Ureter (tissue), 1 donor: ENCODE measurements at places on chromosomes 2 and 18.

DNA sequence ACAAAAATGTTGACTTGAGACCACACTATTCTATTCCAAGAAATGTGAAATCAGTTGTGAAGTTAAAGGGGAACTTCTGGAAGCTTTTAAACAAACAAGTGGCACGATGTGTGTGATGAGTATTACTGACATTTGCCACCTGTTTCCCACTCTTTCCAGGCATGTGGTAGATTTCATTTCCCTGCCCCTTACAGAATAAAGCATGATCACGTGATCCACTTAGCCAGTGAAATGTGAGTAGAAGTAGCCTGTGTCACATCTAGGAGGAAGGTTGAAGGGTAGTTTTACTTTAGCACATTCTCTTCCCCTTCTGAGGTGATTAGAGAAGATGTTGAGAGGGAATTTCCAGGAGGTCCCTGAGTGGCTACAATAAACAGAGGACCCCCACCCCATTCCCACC, 3.8 kb downstream of the COL4A4 start:
- no peak for DNase-seq

- no peak for DNase-seq
These were observed 95.5 kb upstream of the ATP8B1 start for GRCh38 chr18:57898506-57899124.

DNA sequence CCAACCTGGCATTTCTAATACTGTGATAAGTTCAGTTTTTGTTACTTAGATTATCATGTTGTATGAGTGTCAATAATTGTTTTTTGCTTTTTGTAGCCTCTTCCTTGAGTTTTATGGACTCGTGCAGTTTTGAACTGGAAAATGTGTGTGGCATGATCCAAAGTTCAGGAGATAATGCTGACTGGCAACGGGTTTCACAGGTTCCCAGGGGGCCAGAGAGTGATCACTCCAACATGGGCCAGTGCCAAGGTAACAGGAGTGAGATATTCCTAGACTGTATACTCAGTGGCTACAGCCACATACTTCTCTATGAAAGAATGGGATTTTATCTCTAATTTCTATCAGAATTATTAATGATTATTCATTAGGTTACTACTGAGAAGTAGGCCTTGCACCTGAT, 18.2 kb downstream of the MEP1B start:
- no peak for DNase-seq

DNA sequence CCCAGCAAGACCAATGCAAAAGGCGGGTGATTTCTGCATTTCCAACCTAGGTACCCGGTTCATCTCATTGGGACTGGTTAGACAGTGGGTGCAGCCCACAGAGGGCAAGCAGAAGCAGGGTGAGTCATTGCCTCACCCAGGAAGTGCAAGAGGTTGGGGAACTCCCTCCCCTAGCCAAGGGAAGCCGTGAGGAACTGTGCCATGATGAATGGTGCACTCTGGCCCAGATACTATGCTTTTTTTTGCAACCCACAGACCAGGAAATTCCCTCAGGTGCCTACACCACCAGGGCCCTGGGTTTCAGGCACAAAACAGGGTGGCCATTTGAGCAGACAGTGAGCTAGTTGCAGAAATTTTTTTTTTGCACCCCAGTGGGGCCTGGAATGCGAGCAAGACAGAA, 662.6 kb upstream of the ACVR2A start:
- no peak for DNase-seq

- peak; percentile 87 for DNase-seq
These were observed 36.8 kb downstream of the MOGAT1 start for GRCh38 chr2:222708274-222708710.

- peak; percentile 55 for DNase-seq
These were observed 19.5 kb downstream of the SLC25A52 start for GRCh38 chr18:31741097-31741735.

DNA sequence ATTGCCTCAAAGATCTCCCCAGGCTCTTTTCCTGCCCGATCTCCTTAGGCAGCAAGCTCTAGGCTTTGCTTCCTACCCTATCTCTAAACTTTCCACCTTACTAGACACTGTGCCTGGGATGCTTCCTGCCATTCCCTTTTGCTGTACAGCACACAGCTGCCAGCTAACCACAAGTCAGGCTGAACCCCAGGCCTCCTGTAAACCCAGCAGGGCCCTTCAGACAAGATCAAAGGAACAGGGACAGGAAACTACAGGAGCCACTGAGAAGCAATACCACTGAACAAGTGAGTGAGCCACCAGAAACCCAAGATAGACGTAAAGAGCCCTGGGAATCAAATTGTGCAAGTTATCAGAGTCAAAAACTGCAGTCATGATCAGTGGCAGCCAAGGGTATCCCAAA, 180.7 kb downstream of the SUCLG1 start:
- DNase-seq: no peak

DNA sequence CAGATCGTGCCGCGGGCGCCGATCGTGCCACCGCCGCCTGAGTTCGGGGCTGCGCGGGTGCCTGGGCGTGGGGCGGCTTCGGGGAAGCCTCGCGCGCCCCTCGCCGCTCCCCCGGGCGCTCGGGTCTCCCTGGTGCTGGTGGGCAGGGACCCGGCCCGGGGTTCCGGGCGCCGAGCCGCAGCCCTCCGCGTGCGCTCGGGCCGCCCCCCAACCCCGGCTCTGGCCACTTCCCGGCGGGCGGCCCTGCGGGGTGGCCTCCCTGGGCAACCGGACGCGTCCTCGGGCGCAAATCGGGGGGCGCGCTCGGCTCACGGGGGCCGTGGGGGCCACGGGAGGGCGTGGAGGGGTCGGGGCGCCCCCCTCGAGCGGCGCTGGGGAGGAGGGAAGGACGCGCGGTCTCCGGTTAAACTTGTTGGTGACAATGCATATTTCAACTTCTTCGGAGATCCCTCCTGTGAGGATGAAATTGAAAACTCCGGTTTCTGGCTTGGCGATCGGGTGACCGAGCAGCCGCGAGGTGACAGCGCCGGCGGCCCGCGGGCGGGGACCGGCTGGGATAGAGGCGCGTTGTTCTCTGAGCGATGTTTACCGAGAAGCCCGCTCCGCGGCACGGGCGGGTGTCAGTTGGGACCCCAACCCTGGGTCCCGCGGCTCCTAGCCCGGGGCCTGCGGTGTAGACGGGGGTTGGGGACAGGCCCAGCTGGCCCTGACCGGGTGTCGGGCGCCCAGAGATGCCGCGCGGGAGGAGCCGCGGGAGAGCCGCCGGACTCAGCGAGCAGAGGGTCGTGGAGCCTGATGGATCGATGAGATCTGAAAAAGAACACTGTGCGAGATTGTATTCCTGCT, 676 bp downstream of the SH3BP4 start:
- DNase-seq: no peak

- DNase-seq: no peak
These were observed 109.1 kb downstream of the PLEKHA3 start for GRCh38 chr2:178589335-178589734.

DNA sequence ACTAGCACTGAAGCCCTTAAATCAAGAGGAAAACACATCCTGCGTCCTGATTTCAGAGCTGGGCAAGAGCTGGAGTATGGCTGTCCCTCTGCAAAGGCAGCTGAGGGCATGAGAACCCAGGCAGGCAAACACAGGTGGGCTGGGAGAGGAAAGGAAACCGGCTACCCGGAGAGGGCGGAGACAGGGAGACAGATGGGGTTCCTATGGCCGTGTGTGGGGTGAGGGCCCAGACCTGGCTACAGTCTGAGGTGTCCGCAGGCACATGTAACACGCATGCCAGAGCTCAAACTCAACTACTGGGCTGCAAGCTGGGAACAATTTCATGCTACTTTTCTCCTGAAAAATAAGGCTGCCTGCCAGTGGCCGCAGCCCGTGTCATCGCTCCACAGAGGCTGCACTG, 2.7 kb downstream of the COPS9 start:
- no peak for DNase-seq

DNA sequence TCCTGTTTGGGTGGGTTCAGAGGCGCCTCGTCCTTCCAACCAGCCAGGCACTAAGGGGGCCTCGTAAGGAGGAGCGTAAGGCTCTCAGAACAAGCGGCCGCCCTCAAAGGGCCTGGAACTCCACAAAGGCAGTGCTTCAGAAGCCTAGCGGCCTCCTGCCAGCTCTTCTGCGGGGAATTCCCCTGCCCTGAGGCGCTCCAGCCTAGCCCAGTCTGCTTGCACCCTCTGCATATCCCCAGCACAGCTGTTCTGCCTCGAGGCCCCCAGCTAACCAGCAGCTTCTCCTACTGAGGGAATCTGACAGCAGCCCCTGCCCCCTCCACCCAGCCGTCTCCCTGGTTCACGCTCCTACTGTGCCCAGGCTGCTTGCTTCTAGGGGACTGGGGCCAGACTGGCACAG, 265.9 kb downstream of the TFCP2L1 start:
- DNase-seq: no peak

DNA sequence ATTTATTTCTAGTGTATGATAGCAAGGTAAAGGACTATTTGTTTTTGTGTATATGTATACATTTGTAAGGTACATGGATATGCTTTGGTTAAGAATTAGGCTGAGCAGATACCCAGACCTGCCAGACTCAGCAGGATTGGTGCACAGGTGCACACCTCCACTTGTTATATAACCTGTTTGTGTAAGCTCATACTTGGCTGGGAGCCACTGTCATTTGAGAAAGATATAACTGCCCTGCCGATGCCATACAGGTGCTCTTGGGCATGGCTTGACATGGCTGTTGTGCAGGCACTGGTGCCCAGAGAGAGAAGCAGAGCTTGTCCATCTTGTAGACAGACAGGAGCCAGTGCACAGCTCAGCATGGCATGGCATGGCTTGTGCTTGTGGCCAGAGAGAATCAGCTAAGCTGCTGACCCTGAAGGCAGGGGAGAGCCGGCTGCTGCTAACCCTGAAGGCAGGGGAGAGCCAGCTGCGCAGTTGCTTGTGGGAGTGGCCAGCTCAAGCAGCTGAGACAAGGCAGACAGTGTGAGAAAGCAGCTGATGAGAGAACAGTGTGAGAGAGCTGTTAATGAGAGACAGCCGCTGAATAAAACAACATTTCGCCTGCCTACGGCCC, 136.5 kb downstream of the RNF144A start:
- no peak for DNase-seq

- peak; percentile 50 for DNase-seq
These were observed 511 bp downstream of the MOB4 start for GRCh38 chr2:197516393-197516761.

GRCh38 chr2:184524551-184525382, 73.6 kb upstream of the ZNF804A start:
- DNase-seq: no peak

- no peak for DNase-seq
These were observed 209.8 kb downstream of the BCL2 start for GRCh38 chr18:63109802-63110201.

DNA sequence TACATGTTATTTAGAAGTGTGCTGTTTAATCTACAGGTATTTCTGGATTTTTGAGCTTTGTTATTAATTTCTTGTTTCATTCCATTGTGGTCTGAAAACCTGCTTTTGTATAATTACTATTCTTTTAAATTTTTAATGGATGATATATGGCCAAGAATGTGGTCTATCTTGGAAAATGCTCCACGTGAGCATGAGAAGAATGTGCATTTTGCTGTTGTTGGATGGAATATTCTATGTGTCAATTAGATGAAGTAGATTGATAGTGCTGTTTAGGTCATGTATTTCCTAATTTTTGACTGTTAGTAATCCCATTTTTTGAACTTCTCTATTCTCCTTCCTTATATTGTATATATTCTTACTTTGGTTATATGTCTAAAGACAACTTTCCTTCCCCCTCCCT, 19.9 kb upstream of the TTN start:
- no peak for DNase-seq

DNA sequence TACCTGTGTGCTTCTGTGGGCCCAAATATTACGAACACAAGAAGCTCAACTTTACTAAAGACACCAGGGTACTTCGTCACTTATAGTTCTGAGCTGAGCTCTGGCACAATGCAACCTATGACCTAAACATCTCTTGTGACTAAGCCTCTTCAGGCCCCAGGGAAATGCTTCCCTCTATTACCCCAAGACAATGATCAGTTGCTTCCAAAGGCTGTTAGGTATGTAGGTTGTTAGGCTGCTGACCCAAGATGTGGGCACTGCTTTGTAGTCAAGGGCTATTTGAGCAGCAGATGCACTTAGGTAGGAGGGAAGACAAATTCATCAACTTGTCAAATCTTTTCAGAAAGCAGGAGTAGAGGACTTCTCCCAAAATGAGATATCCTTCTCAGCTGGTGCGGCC, 640.1 kb downstream of the EPHA4 start:
- DNase-seq: no peak

- DNase-seq: no peak
These were observed 639.9 kb downstream of the DCC start for GRCh38 chr18:52979892-52980291.

GRCh38 chr2:202038471-202039277, 5.0 kb downstream of the FZD7 start:
- DNase-seq: no peak

GRCh38 chr2:31125918-31126695, 12.1 kb downstream of the GALNT14 start:
- DNase-seq: no peak

DNA sequence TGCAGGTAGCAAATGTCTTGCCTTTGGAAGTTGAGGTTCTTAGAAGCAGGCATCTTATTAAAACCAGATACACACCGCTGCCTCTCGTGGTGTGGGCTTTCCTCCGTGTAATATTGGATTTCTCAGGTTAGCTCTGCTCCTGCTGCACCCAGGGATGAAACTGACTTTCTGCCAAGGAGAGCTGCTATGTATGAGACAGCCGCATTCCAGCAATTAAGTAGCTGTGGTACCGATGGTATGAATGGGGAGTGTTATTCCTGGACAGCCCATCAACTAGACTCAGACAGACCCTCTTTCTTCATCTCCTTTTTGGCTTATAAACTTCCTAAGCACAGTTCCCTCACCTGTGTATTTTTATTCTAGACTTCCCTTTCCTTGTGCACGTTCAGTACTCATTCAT, 6.8 kb upstream of the EHD3 start:
- no peak for DNase-seq

DNA sequence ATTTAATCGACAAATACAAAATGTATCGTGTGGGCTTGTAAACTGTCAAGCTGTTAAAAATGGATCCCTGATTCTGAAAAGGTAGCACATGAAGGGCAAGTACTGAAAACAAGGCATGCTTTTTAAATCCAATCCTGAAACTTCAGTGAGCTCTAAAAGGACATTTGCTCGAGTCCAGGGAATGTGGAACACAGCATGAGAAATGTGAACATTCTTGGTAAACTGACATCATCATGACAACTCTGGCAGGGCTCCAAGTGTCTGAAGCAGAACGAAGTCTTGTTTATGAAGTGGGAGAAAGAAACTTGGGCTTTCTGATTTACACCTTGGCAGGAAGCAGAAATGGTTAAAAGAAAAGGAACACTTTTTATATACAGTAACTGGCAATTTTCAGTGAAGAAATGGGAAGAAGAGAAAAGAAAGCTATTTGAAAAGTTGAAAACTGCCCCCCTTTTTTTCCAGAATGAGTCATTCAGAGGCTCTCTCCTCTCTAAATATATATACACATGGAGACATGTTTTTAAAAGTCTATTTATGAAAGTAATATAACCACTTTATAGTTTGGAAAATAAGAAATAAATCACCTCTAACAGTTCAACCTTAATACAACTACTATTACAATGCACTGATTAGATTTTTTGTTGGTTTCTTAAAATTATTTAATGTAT, 120.8 kb downstream of the GAREM1 start:
- DNase-seq: peak; percentile 77

- no peak for DNase-seq
These were observed 12.6 kb downstream of the GPR35 start for GRCh38 chr2:240637901-240638345.

GRCh38 chr2:179340678-179341077, 76.0 kb upstream of the SESTD1 start:
- DNase-seq: no peak
